Right cardiac atrium (tissue), 5 donors: ENCODE measurements at places on chromosomes 4 and X.

GRCh38 chrX:48676893-48677270 is 6.7 kb upstream of the WAS start:
- no peak for DNase-seq

GRCh38 chr4:147586637-147587036 is 30.6 kb upstream of the TMEM184C start:
- no peak for DNase-seq

- DNase-seq = no peak
Measured at GRCh38 chr4:39514888-39515401, 12.3 kb downstream of the UGDH start.

DNA sequence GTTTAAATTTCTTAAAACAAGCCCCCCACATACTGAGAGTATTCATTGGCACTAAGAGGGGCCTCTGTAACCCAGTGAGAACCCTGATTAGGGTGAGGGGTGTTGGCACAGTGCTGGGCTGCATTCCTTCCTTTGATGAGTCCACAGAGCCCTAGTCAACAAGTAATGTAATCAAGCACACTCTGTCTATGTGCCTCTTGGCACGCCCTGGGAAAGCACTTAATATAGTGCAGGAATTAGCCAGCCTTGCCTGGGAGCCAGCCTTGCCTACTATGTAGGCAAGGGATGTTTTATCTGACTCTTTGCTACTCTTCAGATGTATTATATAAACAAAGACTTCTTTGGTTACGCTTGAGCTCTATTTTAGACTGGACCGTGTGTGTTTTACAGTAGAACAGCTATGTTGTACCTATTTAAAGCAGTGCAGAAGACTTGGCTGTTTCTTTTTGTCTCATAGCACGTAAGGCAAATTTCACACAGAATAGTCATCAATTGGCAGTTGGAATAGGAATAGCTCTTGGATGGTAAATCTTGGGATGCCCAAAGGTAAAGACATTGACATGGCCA is 64.3 kb downstream of the FRAS1 start:
- peak; percentile 76 for DNase-seq

GRCh38 chr4:14096396-14096965 is 469.0 kb upstream of the BOD1L1 start:
- no peak for DNase-seq

DNA sequence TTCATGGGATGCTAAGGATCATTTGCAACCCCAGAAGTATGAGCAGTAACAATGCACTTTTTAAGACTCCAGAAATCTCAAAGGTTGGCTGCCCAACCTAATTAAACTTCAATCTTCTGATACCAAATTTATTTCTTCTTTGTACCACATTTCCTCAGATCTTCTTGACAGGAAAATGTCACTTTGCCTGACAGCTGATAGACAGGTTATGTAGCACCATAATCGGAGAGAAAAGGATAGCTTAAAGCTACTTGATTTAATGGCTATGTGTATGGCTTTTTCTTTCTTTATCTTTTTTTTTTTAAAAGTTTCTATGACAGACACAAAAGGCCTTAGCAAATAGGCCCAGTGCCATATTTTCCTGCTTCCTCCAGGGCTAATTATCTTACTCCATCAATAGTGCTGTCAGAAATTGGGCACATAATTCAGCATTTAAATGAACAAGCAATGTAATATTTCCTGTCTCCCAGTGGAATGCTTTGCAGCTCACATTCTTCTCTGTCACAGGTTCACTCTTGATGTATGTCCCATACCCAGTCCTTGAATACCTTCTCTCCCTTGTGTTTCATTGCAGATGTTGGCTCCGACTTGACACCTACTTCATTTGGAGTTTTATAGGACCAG is 795.7 kb downstream of the ADGRL3 start:
- DNase-seq = no peak

- DNase-seq = no peak
Measured at GRCh38 chr4:147160908-147161513, 215.3 kb upstream of the TTC29 start.

DNA sequence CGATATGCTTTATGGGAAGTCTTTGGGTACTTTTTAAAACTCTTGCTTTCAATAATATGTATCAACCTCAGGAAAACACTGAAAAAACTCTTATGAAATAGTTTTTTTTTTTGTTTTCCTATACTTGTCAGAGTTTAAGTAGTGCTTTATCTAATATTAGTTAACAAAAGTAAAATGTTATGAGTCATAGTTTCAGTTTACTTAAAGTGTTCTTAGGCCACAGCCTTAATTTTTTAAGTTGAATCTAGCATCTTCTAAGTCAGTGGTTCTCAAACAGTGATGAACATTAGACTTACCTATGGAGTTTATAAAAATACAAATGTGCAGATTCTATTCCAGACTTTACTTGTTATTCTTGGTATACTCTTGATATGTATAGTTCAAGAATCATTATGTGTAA is 26.3 kb upstream of the ADGRL3 start:
- no peak for DNase-seq

DNA sequence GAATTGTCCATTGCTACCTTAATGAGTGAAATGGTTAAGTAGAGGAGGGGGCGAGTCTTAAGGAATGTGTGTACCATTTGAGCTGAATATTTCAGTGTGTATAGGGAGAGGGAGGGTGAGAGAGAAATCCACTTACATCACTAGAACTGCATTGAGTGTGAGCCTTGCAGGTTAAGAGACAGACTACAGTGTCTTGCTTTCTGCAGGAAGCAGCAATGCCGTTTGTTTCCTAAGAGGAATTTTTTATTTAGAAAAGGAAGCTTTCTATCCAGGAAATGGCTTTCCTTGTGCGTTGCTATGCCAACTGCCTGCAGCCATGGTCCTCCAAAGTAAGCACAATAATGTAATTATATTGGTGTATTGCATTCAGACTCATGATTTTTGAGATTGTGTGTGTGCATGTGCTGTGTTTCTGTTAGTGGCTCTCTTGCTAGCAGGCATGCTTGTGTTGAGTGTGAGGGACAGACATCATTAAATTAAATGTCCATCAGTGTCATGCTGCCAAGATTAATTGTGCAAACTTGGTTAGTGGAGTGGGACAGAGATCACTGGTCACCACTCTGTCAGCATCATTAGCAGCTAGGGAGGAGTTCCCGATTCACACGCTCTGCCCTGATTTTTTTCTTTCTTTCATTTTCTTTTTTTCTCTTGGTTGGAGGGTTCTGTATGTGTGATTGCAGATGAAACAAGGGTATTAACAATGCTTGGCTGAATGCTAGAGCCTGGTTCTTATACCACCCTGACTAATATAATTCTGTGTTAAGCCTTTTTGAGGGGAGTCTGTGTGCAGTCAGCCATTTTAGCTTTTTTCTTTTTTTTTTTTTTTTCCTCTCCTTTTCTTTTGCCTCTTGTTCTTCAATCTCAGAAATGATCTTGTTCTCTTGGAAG is 164.3 kb downstream of the RAPGEF2 start:
- peak; percentile 62 for DNase-seq

DNA sequence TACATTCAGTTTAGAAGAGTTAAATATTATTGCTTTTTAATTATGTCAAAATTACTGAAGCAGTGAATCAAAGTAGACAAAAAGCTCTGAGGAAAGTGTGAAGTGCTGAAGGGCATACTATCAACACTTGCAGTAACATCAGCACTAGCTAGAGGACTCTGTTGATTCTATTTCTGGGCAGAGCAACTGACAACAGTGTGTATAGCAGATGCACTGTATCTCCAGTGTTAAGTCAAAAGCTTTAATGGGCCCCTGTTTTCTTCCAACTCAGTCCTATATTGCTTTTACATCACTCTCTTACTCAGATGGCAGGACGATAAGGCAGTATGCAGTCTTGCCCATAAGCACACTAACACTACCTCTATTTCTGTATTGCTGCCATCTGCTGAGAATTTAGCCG is 435.2 kb upstream of the AMOT start:
- no peak for DNase-seq

- DNase-seq = peak; percentile 38
Measured at GRCh38 chr4:20984576-20984836, 284.2 kb downstream of the PACRGL start.

- no peak for DNase-seq
Measured at GRCh38 chrX:10377427-10377826, 220.7 kb downstream of the CLCN4 start.

- DNase-seq = no peak
Measured at GRCh38 chrX:140526171-140526570, 21.3 kb upstream of the SOX3 start.

DNA sequence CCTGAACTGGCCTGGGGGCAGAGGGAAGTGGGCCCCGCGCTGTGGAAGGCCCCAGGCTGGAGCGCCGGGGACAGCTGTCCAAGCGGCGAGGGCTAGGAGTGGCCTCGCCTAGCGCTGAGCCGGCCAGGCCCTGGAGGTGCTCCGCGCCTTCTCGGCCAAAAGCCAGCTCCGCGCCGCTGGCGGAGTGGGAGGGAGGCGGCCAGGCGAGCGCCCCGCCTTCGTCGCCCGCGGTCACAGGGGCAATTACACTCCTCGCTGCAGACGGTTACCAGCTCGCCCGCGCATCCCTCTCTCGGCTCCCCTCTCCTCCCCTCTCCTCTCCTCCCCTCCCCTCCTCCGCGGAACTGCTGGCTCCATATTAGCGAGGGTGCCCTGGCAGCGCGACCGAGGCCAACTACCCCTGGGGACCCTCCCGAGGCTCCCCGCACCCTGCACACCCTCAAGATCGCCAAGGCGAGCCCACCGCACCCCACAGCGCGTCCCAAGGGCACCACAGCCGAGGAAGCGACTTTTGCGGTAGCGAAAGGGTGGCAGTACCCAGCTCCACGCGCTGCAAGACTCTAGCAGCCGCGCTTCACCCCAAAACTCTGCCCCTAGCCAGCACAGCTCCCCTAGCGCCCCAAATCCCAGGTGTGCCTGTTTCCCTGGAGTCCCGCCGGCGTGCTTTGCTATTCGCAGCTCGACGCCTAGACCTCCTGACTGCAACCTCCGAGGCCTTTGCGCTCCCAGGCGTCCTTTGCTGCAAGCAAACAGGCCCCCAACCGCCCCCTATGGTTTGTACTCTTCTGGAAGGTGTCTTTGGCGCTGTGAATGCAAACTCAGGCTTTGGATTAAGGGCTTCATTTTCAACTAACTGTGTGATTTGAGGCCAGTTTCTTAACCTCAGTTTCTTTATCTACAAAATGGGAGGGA is 91.4 kb downstream of the BCOR start:
- DNase-seq = peak; percentile 88

- DNase-seq = no peak
Measured at GRCh38 chrX:38864165-38864564, 62.9 kb downstream of the MID1IP1 start.

DNA sequence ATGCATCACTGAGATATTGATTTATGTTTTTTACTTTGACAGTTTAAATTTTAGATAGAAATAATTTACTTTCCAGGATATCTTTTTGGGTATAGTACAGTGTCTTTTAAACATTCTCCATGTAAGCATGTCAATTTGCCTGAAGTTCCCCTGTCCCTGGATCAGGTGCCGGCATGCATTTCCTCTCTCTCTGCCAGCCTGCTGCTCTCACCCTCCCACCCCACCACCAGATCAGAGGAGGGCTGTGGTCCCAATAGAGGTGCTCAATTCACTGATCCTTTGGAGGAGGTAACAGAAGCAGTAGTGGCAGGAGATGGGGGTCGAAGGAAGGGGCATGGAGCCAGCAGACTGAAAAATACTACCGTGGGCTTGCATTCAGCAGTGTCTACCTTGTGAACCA is 28.3 kb upstream of the DSPP start:
- no peak for DNase-seq

DNA sequence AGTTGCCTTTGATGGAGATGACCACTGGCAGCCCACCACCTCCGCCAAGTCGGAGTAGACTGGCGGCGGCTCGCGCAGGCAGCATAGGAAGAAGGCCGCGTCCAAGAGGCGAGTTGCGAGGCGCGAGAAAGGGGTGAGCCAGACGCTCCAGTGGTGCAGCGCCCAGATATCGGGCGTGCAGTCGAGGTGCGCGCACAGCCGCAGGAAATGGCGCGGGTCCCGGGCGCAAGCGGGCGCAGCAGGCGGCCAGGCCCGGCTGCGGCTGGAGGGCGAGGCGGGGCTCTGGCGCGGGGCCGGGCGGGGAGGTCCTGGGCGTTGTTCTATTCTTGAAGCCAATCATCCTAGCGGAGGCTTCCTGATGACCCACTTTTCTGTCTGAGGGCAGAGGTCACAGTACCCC is 13.2 kb upstream of the PGRMC1 start:
- no peak for DNase-seq

- peak; percentile 57 for DNase-seq
Measured at GRCh38 chr4:118351851-118352827, 664 bp downstream of the PRSS12 start.

DNA sequence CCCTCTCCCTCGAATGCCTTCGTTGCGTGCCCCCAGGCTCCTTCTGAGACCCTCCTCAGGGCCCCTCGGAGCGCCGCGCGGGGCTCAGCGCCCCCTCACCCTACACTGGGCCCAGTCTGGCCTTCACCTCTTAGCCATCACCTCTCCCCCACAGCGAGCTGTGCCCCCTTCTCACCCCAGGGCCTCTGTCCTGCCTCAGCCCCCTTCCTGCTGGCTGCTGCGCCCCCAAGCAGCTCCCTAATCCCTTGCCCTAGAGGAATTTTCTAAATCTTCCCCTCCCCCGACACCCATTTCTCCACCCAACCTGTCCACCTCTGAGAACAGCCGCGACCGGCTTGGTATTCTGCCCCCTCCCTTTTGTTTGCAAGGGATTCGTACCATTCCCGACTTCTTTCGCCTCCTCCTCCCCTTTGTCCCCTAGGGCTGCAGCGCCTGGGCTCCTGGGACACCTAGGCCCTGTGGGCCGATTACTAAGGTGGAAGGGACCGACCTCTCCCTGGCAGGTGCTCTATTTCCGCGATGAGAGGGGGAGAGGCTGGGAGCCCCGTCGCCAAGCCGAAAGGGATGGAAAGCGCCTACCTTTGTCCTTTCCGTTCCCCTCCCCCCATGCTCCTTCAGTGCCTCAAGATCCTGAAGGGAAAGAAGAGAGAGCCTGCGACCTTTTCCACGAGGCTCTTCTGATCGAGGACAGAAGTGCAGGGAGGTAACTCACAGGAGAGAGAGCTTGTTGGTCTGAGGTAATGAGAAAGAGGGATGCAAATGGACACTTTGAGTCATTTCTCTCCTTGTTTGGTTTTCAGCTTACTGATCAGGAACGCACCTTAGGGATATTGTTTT is 10.9 kb downstream of the DLG3 start:
- no peak for DNase-seq

DNA sequence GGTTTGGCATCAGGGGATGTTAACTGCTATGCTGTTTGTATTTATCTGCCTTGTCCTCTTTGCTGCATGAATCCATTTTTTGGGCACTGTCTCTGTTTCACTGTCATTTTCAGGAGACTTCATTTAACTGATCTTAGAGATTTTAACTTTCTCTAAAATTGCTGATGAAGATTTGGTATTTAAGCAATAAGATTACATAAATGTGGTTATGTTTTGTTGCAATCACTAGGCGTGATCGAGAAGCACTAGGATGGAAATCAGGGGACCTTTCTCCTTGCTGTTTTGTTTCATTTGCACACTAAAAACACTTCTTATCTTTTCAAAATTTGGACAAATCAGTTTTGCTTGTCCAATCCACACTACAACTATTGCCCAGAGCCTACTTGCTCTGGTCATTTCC is 15.4 kb downstream of the CXCL2 start:
- no peak for DNase-seq

DNA sequence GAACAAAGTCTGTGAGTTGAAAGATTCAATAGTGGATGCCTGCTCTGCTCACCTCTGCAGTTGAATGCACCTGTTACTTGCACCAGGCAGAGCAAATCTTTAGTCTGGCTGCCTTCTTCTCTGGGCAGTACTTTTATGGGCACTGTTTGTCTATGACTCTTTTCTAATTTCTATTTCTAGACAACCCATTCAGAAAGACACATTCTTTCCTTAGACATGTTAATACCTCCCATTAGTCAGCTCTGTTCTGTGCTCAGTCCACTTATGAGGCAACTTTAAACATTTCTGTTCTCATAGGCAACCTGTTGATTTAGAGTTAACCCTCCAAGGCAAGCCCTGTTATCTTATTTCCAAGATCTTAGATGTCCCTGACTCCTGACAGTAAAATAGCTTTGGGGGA is 108.9 kb downstream of the SYNPO2 start:
- DNase-seq = no peak
